GM23338 (cell line): ENCODE measurements at places on chromosomes 16 and 17. TPM values are rescaled to one million over a fixed set of nuclear protein-coding genes. Genes with fewer than 3 reads are reported as not detected.

GRCh38 chr16:88830258-88830657 lies 18.5 kb upstream of the APRT start:
- no peak for DNase-seq

The CDH15 gene
- 0.12 and 1.0 TPM in 2 replicates for total RNA-seq

- no peak for DNase-seq
These were observed 45.0 kb downstream of the USP31 start for GRCh38 chr16:23104032-23104955.

DNA sequence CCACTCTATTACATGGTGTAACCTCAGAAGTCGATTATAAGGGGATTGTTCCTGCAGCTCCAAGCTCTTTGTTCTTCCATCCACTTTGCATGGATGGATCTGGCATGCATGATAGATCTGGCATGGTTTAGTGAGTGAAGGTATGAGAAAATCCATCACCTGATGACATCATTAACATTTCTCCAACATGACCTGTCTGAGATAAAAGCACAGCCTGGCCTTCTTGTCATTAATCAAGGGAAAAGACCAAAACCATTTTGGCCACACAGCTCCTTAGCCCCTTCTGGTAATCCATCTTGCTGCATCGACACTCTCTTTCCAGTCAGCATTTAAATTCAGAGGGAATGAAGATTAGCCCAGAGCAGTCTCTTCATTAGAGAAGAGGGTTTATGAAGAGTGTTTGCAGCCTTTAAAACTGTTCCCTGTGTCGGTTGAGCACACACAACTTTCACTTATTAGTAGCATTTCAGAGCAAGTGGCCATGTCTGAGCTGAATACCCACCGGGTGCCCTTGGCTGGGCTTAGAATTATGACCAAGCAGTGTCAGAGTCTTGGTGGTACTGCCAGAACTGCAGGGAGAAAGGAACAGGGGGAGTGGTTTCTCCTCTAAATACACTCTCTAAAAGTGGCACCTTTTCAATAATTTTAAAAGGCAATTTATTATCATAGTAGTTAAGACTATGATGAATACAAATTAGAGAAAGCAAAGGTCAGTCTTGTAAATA lies 246.0 kb downstream of the HAPSTR1 start:
- no peak for DNase-seq

The SLC16A6 gene
- total RNA-seq: 0.35 TPM in 1 of 2 replicates, not detected in the other

DNA sequence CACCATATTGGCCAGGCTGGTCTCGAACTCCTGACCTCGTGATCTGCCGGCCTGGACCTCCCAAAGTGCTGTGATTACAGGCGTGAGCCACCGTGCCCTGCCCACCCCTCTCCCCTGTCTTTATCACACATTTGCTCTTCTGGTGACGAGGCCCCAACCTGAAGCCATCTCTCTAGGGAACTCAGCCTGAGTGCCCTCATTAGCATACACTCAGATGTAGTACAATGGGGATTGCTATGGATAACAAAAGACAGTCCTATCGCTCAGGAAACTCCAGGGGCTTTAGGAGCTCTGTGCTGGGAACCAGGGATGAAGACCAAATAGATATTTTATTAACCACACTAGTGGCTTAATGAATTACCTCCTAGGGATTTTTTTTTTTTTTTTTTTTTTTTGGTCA lies 100.7 kb downstream of the MARF1 start:
- peak; percentile 87 for DNase-seq

DNA sequence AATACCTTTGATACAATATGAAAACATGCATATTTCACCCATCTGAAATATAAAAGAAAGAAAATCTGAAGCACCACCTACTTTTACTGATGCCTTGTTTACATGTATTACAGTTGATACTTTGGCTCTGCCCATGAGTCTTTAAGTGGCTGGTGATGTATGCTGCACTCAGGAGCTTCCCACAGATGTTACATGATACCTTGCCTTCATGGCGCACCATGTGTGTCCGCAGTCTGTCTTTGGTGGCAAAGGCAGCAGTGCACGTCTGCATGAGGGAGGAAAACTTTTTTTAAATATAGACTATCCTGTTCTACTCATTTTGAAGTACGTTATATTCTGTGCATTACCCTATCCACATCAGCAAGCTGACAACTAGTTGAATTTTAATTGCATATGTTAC lies 7.5 kb downstream of the VEZF1 start:
- DNase-seq: no peak

The CLN3 gene
- 16.6 and 31.4 TPM in 2 replicates for total RNA-seq

GRCh38 chr16:65314627-65315008 lies 192.8 kb upstream of the CDH11 start:
- no peak for DNase-seq

- DNase-seq: no peak
These were observed 4.3 kb upstream of the GGA2 start for GRCh38 chr16:23514381-23515152.

The NECAB2 gene
- total RNA-seq: 1.4 and 1.6 TPM in 2 replicates

- peak; percentile 56 for DNase-seq
These were observed 751 bp downstream of the DCAF7 start for GRCh38 chr17:63550817-63551639.

The KCNJ2 gene
- total RNA-seq: 1.6 and 4.4 TPM in 2 replicates

DNA sequence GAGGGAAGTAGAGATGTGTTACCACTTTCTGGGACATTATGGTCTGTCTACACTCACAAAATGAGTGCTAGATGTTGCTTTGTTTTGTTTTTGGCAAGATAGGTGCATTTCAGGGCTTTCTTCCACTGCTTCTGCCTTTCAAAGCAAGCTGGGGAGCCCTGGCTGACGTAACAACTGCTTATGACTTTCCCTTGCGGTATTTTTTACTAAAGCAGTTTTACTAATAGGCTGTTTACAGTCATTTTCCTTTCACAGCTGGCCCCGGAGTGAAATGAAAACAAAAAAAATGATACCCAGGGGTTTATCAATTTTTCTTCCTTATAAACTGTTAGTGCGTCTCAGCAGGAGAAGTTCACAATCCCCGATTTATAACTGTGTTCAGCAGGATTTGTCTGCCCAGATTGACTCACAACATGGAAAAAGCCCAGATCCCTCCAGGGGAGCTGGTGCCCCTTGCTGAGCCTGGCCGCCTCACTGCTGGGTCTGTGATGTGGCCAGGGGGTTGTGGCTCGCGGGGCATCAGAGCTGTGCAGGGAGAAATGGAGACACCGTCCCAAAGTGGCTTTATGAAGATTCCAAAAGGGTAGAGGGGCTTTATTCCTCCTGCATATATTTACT lies 184.4 kb upstream of the HS3ST3A1 start:
- no peak for DNase-seq

The RMI2 gene
- 98.2 and 120 TPM in 2 replicates for total RNA-seq

The GRAP gene
- total RNA-seq: 0.24 and 0.27 TPM in 2 replicates

DNA sequence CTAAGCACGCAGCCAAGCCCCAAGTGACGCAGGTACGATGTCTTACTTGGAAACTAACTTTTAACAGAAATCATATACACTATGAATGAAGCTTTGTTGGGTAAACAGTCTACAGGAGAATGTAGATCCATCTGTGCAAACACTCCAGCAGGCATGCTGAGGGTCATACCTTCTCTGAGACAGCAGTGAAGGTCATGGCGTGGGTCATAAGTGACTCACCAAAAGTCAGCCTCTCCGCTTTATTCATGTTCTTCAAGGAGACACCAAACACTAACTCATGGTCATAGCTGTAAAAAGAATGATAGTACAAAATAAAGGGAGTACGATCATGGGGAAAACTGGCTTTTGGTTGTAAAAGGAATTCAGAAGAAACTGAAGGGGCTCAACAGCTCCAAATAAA lies 20.6 kb downstream of the BLMH start:
- DNase-seq: no peak

The FOXK2 gene
- total RNA-seq: 62.4 and 66.0 TPM in 2 replicates

The ALDH3A2 gene
- total RNA-seq: 130 and 159 TPM in 2 replicates

The LITAFD gene
- not detected in 2 replicates for total RNA-seq

GRCh38 chr17:38673707-38674013 lies 1.1 kb downstream of the EPOP start:
- peak; percentile 57 for DNase-seq

GRCh38 chr16:59392911-59393310 lies 658.8 kb upstream of the GOT2 start:
- DNase-seq: no peak

DNA sequence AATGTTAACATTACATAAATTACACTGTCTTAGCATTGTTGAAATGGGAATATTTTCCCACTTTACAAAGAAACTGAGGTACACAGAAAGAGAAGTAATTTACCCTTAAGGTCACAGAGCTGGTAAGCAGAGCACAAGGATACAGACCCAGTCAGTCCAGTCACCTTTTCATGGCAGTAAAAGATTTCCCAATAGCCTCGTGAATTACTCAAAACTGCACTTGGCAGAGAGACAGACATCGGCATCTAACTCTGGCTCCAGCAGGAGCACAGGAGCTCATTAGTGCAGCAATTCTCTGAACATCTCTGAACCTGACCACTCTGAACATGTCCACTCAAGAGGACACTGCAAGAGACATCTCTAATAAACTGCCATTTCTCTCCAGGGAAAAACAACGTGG lies 3.1 kb downstream of the TEX2 start:
- DNase-seq: no peak

The VPS4A gene
- 25.2 and 32.7 TPM in 2 replicates for total RNA-seq

DNA sequence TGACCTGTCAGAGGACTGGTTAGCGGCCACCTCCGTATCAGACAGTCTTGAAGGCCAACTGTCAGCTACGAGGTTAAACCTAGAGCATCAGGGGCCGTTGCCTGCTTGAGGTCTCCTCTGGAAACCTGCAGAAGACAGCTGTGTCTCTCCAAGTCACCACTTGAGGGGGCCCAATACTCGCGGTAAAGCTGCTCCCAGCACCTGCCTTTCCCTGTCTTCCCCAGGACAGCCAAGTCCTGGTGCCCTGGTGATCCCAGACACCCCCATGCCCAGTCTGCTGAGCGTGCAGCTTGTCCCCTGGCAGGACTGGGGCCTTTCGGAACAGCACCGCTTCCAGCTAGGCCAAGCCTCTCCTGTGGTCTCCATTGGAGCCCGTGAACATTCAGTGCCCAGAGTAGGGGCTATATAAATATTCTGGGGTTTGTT lies 80.1 kb downstream of the DNAH17 start:
- peak; percentile 91 for DNase-seq

DNA sequence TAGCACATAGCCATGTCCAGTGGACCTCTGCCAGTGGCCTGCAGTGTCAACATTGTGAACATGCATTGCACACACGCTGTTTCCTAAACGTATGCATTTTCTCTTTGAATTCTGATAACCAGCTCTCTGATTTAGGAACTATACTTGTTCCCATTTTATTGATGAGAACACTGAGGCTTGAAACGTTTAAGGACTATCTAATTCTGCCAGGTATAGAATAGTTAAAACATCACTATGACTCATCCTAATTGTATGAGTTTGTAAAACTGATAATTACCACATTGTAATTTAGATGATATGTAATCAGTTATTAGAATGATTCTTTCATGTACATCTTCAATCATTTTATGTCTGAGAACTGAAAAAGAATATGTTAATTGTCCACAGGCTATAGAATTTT lies 3.1 kb downstream of the BEAN1 start:
- no peak for DNase-seq

DNA sequence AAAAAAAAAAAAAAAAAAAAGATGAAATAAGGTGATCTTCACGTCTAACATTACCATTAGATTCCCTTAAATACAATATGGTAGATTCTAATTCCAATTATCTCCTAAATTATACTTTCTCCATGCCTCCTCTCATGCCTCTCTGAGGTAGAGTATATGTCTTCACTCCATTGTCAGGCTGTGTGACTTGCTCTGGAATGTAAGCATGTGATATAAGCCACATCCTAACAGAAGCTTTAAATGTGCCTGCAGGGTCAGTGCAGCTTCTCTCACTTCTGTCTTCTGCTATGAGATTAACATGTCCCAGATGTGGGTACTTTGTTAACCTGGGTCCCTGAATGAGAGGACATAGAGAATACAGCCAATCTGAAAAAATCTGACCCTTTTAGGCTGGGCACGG lies 32.6 kb downstream of the MED13 start:
- no peak for DNase-seq

The LAT gene
- 0.19 and 2.4 TPM in 2 replicates for total RNA-seq

The CLCN7 gene
- total RNA-seq: 35.9 and 53.8 TPM in 2 replicates

GRCh38 chr16:528111-529011 lies 849 bp downstream of the CAPN15 start:
- DNase-seq: peak; percentile 63

The CCL1 gene
- not detected in 2 replicates for total RNA-seq

DNA sequence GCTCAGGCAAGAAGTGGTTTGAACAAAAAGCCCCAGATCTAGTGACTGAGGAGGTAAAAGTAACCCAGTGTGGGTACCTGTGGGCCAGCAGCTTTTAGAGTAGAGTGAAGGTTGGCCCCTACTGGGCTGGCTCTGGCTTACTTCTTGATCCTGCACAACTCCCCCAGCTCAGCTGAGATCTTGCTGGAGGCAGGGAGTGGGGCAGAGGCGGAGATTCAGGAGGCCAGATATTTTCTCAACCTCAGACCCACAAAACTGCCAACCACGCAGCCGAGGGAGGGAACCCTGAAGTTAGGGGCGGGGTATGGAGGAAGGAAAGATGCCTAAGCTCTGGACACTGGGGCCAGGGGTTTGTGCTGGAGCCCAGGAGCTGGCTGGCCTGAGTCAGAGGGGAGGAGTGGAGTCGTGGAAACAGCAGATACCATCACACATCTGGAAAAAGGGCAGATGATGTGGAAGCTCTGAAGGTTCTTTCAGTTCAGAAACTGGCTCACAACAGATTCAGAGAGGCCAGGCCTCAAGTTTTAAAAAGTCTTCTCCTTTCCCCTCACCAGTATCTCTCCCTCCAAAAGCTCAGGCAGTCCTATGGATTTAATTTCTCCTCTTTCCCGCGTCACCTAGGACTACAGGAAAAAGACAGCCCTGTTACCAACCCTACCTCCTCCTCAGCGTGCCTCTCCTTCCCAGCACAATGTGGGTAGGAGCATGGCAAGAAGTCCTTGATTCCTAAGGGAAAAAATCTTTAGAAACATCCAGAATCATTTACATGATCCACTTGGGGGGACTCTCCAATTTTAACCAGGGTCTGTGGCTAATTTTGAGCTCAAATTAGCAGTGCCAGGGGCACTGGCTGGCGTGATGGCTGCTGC lies 48.1 kb downstream of the MYO18A start:
- no peak for DNase-seq

- DNase-seq: no peak
These were observed 23.0 kb downstream of the SUPT6H start for GRCh38 chr17:28684963-28685362.

DNA sequence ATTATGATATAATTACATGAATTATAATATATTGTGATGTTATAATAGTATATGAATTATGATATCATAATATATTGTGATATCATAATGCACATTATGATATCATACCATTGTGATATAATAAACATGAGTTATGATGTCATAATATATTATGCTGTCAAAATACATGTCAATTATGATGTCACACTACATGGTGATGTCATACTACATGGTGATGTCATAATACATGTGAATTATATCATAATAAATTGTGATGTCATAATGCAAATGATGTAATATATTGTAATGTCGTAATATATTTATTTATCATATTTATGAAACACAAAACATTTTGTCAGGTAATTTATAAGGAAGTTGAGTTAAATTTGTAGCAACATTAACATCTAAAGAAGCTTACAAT lies 1950.1 kb downstream of the TP53TG3F start:
- DNase-seq: no peak

The AARSD1 gene
- 25.7 and 28.4 TPM in 2 replicates for total RNA-seq

The OTOP3 gene
- not detected in 2 replicates for total RNA-seq

GRCh38 chr17:18084256-18084655 lies 3.5 kb upstream of the DRG2 start:
- DNase-seq: no peak

The KRT9 gene
- not detected in 2 replicates for total RNA-seq
